ENCODE measurements at places on chromosomes 7 and 10. TPM values are rescaled to one million over a fixed set of nuclear protein-coding genes. Genes with fewer than 3 reads are reported as not detected.
A peak's percentile ranks its signal among the peaks of the same experiment; 100 is the strongest.

DNA sequence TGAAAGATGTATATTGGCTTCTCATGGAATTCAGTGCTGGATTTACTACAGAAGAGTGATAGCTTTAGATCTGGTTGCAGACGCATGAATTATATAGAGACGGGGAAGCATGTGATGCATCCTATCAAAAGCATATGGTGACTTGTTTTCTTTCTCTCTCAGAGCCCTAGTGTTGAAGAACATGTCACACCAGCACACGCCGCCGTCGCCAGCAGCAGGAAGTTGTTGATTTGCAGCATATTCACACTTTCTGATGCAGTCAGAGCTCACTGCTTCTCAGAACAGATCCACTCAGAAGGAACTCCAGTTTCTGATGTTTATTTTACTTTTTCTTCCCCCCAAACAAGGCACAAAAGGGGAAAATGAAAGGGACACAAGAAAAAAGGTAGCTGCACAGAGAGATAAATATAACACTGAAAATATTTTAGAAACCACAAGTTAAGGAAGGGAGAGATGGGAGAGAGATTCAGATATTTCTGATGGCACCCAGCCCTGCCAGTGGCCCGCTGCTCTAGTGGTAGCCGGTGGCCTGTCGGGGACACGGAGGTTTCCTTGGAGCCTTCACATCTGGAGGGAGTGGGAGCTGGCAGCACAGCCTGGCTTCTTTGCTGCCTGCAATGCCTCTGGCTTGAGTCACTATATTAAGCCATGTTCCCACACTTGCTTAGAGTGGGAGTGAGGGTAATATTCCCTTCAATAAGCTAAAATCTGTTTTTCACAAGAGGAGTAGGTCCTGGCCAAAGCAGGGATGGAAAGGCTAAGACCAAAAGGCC is 123.2 kb downstream of the NRP1 start:
- DNase-seq: peak; percentile 83

Gene FKBP6
- not detected for total RNA-seq

- no peak for DNase-seq
Observed at GRCh38 chr7:27423290-27423689, 180.7 kb downstream of the EVX1 start.

GRCh38 chr7:94206295-94206694 is 188.4 kb upstream of the COL1A2 start:
- DNase-seq: no peak

GRCh38 chr7:80583901-80584300 is 54.5 kb upstream of the CD36 start:
- DNase-seq: no peak

- DNase-seq: no peak
Observed at GRCh38 chr7:4274286-4274685, 407.8 kb upstream of the FOXK1 start.

DNA sequence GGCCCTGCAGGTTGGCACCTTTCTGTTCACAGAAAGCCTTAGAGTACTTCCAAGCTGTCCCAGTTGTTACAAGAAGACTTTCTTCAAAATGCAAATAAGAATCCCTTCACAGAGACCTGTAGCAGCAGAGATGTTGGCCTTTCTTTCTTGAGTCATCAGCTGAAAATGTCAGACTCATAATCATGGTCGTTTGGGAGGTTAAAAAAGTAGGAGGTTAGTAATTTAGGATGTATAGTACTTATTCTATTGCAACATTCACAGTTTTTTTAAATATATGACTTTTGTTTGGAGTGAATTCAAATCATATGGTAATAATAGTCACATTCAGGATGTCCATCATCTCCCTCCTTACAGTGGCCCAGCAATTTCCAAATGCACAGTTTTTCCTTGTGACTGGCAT is 223.9 kb upstream of the GLI3 start:
- peak; percentile 50 for DNase-seq

GRCh38 chr7:116197360-116197759 is 13.0 kb upstream of the TES start:
- DNase-seq: no peak

DNA sequence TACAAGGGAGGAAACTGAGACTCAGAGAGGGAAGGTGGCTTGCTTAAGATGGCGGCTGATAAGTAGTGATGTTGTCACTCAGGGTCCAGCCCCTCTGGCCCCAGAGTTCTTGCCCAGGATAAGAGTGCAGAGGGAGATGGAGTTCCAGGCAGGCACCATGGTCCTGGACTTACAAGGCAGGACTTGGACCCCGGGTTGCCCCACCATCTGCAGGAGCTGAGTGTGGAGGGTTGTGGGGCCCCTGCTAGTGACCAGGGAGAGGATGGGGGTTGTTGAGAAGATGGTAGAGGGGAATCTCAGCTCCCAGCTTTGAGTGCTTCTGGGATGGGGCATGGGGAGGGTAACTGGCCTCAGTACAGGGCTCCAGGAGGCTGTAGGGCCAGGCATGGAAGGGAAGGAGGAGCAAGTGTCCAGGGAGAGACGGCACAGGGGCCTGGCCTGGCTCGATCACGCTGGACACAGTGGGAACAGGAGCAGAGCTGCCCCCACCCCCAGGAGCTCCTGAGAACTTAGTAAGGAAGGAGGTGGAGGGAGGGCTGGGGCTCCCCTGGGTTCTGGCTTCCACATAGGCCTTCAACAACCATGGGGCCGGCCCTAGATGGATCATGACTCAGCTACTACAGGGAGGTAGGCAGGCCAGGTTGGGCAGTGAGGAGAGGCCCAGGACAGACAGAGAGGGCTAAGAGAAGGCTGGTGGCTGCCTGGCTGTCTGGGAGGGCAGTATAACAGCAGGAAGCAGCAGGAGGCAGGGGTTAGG is 28.2 kb downstream of the PPIF start:
- DNase-seq: peak; percentile 89

- DNase-seq: no peak
Observed at GRCh38 chr10:133096616-133097269, 9.0 kb downstream of the ADGRA1 start.

GRCh38 chr7:90621747-90622140 is 25.6 kb downstream of the CDK14 start:
- DNase-seq: no peak

Gene TLX1
- not detected for total RNA-seq

GRCh38 chr10:42971251-42971599 is 105.6 kb upstream of the RET start:
- DNase-seq: peak; percentile 30

- DNase-seq: no peak
Observed at GRCh38 chr7:43211286-43211685, 98.8 kb downstream of the HECW1 start.

- no peak for DNase-seq
Observed at GRCh38 chr7:127872122-127872521, 159.1 kb downstream of the LRRC4 start.

GRCh38 chr7:111067251-111067650 is 23.7 kb upstream of the LRRN3 start:
- no peak for DNase-seq

GRCh38 chr10:36621346-36621745 is 504.1 kb upstream of the ANKRD30A start:
- peak; percentile 48 for DNase-seq

- no peak for DNase-seq
Observed at GRCh38 chr7:68143345-68143744, 1146.7 kb downstream of the TYW1 start.

Gene UBE2H
- total RNA-seq: 61.2 TPM

Gene GPRIN2
- not detected for total RNA-seq

DNA sequence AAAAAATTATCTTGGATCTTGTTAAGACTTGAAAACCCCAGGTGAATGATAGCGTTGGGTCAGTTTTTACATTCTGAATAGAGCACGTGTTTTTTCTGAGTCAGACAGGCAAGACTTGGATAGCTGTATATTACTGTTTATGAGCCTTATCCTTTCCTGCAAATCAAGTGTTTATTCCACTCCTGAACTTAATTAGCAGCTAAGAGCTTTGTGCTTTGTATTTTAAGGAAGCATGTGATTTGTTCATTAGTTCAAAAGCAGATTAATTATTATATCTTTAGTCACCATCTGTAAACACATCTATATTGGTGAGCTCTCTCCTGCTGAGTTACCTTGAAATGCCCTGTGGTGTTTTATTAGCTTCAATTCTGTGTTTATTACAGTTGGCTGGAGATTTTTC is 98.6 kb upstream of the PRPS1L1 start:
- DNase-seq: no peak

Gene ARMC3
- under 0.01 TPM for total RNA-seq

- no peak for DNase-seq
Observed at GRCh38 chr7:1946773-1947450, 276.8 kb downstream of the ELFN1 start.

- DNase-seq: peak; percentile 87
Observed at GRCh38 chr10:75097666-75098285, 13.7 kb upstream of the SAMD8 start.

Gene JMJD1C
- 92.6 TPM for total RNA-seq

DNA sequence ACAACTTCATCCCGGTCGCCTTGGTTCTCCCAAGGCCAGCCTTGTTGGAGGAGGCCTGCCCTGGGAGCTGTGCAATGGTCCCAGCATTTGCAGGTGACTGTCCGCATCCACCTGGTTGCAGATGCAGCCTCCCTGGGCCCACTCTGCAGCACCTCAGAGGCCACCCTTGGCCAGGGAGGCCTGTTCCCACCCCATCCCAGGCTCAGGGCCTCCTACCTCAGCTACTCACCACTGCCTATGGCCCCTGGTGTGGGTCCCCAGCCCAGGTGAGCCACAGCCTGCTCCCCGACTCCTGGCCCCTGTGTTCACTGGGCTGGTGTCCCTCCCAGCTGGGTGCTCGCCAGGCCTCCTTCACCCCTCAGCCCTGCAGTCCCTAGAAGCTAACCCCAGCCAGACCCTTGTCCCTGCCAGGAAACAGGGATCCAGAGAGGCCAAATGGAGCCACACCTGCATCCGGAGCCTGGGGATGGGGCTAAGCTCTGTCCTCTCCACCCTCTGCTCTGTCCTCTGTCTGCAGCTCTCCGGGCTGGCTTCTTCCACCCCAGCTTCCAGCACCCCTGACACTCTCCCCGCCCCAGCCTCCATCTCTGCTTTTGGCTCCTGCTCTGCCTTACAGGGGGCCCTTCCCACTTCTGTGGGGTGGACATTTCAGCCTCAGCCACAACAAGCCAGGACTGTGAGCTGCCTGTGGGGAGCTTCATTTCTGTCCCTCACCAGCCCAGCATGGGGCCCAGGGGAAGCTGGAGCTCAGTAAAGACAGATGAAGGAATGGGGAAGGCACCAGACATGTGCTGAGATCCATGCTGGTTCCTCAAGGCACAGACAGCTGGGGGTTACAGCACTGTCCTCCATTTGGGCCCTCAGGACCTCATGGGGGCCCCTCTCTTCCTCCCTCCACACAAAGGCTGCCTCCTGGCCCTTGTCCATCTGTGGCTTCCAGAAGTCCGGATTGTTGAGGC is 35.6 kb upstream of the ANTXRL start:
- DNase-seq: no peak

- DNase-seq: peak; percentile 38
Observed at GRCh38 chr10:73886661-73887293, 12.4 kb upstream of the CAMK2G start.

DNA sequence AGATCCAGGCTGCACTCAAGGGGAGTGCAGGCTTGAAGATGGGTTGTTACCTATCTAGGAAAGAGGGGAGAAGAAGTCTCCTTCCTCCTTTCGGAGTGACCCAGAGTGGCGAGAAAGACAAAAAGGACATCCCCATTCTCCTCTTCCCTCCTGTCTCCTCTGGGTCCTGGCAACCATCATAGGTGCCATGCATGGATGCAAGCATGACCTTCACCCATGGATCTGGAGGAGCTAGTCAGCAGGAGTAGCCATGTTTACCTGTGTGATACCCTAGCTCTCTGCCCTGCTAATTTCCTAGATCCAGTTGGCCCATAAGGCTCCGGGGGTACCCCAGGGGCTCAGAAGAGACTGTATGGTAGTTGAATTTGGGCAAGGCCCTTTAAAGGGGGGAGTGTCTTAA is 17.2 kb upstream of the CROT start:
- DNase-seq: no peak

DNA sequence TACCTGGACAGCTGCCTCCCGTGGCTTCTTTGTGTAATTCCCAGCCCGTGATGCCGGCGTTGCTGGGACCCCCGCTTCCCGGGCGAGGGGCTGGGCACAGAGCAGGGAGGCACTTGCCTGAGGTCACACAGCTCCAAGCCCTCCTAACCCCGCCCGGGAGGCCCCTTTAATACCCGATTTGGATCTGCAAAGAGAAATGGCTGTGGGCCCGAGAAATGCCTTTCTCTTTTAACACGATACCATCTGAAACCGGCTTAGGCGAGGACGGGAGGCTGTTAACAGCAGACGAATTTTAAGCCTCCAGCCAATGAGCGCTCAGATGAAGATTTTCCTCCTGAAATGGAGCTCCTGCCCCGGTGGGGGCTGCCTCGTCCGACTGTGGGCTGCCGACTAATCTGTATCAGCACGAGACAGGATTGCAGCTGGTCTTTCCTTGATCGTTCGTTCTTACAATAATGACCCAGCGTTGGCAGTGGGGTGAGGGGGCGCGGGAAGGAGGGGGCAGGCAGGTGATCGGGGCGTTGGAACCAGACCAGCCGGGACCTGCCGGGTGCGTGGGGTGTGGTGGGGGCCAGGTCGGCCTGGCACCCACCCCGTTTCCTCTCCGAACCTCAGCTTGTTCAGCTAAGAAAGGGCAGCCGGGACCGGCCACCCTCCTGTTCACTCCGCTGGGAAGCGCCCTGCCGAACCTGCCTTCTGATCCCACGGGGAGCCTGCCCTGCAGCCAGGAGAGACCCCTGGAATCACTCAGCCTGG is 36.2 kb upstream of the FOXL3 start:
- peak; percentile 83 for DNase-seq

DNA sequence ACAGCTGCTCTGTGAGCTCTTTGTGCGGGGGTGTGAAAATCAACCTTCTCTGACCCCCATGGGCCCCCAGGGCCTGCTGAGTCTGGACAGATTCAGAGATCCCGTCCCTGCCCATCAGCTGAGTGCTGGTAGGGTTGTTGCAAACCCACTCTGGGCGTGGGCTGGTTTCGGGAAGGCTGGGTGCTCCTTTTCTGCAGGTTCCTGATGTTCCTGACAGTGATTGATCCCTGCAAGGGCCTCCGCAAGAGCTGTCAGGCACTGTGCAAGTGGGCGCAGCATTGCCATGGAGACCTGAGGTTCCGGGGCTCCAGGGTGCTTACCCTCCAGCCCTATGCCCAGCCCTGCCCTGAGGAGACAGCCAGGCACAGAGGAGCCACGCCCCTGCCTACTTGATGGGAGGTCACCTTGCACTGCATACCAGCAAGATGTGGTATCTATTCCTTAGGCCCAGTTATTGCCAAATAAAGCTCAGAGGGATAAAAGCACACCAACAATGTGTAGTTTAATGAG is 44.3 kb upstream of the INPP5A start:
- DNase-seq: peak; percentile 76

GRCh38 chr10:72935361-72935760 is 19.2 kb downstream of the PLA2G12B start:
- DNase-seq: no peak

Gene INMT
- total RNA-seq: 1.5 TPM

GRCh38 chr7:9945131-9945530 is 1028.5 kb upstream of the PHF14 start:
- DNase-seq: no peak

DNA sequence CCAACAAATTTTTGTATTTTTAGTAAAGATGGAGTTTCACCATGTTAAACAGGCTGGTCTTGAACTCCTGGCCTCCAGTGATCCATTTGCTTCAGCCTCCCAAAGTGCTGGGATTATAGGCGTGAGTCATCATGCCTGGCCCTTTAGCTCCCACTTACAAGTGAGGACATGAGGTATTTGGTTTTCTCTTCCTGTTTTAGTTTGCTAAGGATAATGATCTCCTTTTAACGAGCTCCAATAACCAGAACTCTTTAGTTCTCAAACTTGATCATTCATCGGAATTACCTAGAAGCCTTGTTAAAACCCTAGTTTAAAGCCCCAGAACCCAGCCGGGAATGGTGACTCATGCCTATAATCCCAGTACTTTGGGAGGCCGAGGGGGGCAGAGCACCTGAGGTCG is 481.4 kb downstream of the TYW1 start:
- DNase-seq: no peak

- DNase-seq: peak; percentile 81
Observed at GRCh38 chr10:58856508-58857240, 319.8 kb upstream of the PHYHIPL start.

Measured in osteoblast (primary cell).